Nucleus accumbens (tissue), 56 donors: ENCODE measurements at places on chromosomes 1 and 21.

DNA sequence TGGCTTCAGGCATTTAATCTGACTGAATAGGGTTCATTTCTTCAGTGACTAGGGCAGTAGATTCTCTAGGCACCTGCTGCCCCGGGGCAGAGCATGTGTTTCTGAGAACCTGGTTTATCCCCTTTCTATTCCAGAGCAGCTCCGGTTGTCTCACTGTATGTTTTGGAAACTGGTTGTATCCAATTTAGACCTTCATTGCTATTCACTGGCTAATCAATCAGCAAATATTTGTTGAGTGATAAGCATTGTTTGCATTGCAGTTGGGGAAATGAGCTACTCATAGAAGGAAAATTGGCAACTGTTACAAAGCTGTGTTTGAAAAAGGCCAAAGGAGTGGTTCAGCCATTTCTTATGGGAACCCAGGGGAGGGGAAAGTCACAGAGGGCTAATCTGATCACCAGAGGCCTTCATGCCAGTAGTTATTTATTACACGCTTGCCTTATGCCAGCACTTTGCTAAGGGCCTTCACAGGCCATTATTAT, 2.9 kb downstream of the QSOX1 start:
- no peak for DNase-seq

- DNase-seq: no peak
These were observed 7.3 kb downstream of the KRTAP10-1 start for GRCh38 chr21:44532712-44533111.

DNA sequence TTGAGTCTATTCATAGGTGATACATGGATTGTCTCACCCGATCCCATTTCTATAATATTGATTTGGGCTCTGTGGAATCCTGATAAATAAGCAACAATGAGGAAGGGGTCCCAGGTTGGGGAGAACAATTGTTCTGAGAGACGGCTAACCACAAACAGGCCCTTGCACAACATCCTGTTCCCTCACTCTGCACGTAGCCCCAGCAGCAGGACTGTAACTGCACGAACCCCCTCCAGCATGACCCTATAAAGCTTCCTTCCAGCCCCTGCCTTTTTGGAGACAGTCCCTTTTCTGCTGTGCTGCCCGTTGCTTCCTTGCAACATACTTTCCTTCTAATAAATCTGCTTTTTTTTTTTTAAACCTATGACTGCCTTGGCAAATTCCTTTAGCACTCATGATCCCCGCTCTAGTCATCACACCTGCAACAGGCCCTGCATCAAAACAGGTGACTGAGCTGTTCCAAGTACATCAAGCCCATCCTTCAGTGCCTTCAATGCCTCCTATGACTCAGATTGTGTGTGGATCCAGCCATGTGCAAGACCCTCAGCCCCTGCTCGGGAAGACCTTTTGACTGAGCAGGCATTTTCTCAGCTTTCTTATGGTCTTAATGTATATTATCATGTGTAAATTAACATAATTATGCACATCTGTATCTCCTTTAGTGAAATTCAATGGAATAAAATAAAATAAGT, 63.7 kb upstream of the B3GALNT2 start:
- no peak for DNase-seq

- no peak for DNase-seq
These were observed 78.6 kb downstream of the SYT6 start for GRCh38 chr1:114075105-114075504.

GRCh38 chr1:17844185-17844826, 89.2 kb downstream of the ACTL8 start:
- DNase-seq: no peak

GRCh38 chr1:175445646-175446045, 253.1 kb upstream of the KIAA0040 start:
- no peak for DNase-seq

DNA sequence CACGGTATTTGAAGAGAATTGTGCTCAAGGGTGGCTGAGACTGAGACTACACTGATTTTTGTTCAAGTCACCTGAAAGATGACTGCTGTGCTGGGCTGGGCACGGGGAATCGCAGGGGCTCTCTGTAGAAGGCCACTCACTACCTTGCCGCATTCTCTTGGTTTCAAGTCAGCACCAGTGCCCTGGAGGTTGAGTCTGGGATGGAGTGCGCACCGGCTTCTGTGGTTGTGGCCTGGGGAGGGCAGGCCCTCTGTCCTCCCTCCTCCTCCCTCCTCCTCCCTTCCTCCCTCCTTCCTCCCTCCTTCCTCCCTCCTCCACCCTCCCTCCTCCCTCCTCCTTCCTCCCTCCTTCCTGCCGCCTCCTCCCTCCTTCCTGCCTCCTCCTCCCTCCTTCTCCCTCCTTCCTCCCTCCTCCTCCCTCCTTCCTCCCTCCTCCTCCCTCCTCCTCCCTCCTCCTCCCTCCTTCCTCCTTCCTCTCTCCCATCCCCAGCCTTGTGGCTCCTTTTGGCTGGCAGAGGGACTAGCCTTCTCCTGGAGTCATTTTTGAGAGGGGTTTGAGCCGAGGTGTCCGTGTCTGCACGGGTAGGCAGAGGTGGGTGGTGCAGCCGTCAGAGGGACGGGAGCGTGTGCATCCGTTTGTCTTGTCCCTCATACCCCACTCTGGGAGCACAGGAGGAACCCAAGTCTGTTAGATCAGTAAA, 9.5 kb downstream of the RER1 start:
- DNase-seq: no peak

DNA sequence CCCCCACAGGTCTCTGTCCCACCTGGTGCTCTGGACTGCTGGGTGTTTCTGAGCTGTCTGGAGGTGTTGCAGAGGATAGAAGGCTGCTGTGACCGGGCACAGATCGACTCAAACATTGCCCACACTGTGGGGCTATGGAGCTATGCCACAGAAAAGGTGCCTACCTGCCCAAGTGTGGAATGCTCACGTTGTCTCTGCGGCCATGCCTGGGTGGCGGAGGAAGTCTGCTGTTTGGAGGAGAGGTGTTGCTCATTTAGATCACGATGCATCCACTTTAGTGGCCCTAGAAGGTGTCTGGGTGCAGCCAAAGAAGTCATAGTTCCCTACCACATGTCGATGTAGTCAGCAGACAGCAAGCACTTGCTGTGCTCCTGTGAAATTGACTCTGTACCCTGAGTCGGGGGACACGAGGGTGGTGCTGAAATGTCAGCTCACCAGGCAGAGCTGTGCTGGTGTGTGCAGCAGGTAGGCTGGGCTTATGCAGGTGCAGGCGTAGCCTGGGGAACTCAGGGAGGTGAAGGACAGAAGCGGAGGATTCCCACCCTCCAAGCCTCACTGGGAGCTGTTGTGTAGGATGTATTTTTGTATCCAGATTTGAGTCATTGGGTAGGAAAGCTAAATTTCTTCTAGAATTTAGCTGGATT, 32.8 kb upstream of the PWP2 start:
- peak; percentile 75 for DNase-seq
